ENCODE measurements at places on chromosomes 4 and X.

DNA sequence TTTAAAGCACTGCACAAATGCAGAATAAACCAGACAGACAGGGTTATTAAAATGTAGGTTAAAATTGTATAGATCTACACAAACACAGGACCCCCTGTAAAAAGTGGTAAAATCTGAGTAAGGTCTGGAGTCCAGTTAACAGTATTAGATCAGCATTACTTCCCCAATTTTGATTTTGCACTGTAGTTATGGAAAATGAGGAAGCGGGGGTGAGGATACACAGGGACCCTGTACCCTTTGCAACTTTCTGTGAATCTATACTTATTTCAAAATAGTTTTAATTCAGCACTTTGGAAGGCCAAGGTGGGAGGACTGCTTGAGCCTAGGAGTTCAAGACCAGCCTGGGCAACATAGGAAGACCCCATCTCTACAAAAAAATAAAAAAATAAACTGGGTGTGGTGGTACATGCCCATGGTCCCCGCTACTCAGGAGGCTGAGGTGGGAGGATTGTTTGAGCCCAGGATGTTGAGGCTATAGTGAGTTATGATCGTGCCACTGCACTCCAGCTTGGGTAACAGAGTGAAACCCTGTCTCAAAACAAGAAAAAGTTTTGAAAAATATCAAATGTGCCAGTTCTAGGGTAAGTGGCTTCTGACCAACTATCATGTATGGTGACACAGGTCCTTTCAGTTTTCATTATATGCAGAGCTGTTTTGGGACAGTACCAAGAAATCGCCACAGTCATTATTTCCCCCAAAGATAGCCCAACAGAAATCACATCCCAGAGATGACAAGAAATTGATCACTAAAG is 17.7 kb downstream of the SEL1L3 start:
- DNase-seq: no peak

DNA sequence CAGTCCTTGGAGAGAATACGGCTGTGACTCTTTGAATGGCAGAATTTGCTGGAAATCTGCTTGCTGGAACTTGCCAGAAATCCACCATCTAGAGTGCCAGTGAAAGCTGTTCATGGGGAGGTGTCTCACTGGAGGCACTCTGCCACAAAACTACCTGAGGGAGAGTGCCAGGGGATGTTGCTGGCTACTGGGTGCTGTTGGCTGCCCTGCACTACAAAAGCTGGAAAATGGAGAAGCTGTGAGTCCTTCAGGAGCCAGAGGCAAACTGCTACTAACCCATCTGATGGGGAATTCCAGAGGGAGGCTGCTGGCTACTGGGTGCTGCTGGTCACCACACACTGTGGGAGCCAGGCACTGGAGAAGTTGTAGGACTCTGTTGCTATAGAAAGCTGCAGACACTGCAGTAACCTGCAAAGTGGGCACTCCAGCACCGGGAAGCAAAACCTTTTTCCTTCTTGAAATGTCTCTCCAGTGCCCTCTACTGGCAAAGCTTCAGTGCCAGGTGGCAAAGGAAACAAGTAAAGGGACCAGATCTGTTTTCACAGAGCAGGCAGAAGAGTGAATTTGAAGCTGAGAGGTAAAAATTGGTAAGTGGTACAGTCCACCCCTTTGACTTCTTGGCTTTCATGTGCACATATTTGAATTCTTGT is 47.8 kb upstream of the HSD17B10 start:
- no peak for DNase-seq

DNA sequence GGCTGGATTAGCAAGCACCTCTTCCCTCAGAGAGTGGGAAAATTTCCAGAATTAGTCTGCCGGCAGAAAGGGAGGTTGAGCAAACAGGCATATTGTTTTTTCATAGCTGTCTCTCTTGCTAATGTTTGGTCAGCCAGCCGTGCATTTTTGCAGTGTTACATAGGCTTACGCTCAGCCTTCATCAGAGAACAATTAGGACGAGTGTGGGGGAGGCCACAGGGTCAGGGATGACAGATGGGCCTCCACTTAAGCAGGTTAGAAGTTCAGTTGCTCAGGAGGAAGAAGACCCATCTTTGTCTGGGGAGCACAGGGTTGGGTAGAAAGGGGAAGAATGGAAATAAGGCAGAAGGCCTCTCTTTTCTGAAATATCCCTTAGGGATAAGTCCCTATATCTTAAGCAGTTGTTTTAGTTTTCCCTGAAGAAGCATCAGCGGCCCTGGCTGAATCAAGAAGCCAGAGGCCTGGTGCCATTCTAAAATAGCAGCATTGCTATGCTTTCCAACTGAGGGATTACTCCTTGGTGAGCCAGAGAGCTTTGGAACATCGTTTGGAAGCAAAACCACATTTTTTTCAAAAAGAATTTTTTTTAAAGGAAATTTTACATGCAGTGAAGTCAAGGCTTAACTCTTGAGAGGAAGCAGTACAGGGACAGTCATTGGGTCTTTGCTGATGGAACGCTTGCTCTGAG is 118.8 kb downstream of the SMIM20 start:
- no peak for DNase-seq

DNA sequence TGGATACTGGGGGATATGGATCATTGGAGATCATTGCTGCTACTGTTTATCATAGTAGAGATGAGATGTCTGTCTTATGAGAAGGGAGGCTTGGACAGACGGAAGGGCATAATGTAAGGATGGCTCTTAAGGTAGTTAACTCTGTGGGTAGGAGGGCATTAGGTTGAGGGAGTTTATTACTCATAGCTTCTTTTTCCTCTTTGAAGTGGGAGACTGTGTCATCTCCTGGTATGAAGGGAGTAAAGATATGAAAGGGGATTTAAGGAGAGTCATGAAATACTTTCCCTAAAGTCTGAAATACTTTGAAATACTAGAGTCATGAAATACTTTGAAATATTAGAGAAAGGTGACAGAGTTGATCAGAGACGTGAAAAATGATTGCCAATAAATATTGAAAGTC is 255.5 kb upstream of the PITX2 start:
- DNase-seq: no peak

- no peak for DNase-seq
Measured at GRCh38 chr4:80142394-80143306, 54.7 kb upstream of the PRDM8 start.

DNA sequence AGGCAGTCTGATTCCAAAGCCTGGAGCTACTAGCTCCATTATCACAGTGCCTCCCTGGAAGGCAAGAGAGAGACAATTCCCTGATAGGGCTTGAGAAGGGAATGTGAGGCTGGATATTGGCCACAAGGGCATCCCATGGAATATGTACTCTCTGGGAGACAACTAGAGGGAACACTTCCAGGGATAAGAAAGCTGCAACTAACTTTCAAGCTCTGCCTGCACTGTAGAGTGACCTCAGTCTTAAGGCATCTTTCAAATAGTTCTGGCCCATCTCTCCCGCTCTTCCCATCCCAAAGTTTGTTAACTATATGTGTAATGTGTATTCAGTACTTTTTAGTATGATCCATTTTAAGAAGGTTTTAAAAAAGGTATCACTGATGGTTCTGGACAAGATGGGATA is 13.1 kb upstream of the RNF212 start:
- DNase-seq: no peak

- no peak for DNase-seq
Measured at GRCh38 chr4:183591301-183591700, 67.7 kb downstream of the RWDD4 start.

GRCh38 chr4:96845819-96846218 is 1005.9 kb downstream of the PDHA2 start:
- DNase-seq: no peak

DNA sequence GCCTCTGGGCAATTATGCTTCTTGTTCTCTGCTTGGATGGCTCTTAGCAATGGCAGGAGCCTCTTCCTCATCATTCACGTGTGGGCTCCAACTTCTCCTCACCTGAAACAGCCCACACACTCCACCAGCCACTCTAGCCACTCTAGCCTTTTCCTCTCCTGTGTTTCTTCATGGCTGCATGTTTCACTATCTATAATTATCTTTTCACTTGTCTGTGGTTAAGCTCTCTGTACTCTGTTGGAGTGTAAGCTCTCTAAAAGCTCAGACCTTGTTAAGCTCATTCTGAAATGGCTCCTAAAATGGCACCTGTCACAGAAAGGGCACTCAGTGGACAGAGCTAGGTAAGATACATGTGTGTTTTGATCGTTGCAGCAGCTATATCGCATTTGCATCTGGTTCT is 80.0 kb downstream of the SH3KBP1 start:
- no peak for DNase-seq

GRCh38 chr4:48137846-48138245 is 3.8 kb upstream of the TXK start:
- no peak for DNase-seq

DNA sequence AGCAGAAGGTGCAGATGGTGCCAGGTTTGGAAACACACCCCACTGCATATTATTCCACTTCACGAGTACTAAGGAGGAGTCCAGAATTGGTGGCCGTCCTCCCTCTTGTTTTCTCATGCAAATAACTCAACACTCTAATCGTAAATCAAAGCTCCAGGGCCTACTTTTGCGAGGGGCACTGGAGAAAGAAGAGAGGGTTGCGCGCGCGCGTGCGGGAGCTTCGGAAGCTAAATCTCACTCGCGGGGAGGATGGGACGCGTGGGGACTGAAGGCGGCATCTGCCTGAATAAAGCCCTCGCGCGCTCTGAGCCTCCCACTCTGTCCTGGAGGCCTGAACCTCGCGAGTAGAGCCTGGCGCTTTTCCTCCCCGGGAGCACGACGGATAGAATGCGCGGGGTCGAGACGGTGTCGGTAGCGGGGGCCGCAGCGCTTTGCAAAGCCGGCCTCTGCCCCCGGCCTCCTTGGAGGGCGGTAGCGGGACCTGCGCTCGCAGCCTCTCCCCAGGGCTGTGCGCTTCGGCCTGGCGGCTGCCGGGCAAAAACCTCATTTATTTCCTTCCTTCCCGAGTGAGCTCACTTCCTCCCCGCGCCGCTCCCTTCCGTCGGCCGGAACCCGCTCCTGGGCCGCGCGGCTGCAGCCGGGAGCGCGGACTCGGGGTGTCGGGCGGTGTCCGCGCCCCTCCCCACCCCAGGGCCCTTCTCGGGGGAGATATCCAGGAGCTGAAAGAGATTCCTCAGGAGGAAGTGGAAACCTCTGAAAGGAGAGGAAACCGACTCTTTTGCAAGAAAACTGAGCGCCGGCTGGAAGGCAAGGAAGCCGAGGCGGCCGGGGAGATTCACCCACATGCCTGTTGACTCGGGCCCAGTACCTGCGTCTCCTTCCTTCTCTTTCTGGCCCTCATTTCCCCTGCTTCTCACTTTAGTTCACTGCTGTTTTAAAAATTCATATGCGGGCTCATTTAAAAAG is 20.7 kb downstream of the HAND2 start:
- DNase-seq: no peak

DNA sequence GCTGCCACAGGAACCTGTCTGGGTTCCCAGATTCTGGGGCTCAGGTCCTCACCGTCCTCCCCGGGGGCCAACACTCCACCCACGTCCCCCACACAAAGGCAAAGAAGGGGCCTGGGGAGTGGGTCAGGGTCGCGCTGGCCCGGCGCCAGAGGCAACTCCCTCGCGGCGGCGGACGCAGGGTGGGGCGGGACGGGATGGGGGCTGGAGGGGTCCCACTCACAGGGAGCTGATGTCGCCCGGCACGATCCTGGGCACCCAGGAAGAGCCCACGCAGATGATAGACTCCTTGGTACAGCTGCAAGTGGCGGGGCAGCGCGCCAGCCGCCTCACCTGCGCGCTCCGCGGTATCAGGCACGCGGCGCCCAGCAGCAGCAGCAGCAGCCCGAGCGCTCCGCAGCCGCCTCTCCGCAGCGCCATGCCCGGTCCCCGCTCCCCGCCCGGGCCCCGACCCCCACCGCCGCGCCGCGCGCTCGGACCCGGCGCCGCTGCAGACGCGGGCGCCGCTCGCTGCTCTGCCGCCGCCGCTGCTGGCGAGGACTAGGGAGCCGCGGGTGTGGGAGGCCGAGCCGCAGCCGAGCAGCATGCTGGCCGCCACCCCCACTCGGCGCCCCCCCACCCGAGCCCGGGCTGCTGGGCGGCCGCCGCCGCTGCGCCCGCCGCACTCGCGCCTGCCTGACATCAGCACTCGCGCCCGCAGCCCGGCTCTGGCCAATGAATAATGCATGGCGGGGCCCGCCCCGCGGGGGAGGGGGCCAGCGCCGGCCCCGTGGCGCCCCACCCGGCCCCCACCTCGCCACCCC is at the start of gene LGI2:
LGI2 (minus strand) TSS at position 670 of the 800 bp plus-strand sequence; CDS start at position 417, 253 bp downstream.
- no peak for DNase-seq

DNA sequence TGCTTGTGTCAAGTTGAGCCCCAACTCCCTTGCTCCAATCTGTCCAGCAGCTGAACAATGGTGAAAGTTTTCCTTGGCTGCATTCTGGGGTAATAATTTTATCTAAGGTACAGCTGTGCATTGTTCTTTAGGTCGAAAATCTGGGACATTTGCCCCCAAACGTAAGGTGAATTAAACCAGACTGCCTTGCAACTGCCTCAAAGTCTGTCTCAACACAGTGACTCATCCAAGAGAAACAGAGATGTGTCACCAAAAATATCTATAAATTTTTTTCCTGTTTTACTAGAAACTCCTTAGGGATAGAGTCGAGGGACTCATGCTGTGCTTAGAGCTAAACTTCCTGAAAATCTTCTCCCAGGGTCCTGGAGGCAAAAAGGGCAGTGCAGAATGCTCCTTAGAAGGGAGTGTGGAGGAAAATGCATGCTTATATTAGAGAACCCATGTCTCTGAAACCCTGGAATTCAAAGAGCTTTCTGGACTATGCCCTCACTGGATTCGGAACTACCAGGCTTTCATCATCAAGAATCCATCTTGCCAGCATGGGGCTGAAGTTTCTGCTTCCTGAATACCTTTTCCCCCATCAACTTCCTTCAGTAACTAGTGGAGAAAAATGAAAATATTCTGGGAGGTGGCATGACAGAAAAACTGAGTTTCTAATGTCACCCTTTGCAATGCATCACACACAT is 115.7 kb downstream of the PALLD start:
- DNase-seq: no peak

- DNase-seq: no peak
Measured at GRCh38 chr4:159079074-159079473, 23.8 kb upstream of the RAPGEF2 start.

DNA sequence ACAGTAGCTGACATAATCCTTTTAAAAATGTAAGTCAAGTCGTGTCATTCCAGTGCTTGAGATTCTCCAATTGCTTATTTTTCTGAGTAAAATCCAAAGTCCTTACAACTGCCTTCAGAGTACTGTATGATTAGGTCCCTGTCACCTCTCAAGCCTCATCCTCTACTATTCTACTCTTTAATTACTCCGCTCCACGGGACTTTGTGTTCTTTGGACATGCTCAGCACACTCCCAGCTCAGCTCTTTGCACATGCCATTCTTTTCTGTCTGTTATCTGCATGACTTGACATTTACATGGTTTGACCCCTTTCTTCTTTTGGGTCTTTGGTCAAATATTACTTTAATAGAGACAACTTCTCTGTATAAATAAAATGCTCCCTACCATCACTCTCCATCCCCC is 15.1 kb downstream of the FAM47E start:
- no peak for DNase-seq

- DNase-seq: no peak
Measured at GRCh38 chr4:142596121-142596520, 250.0 kb downstream of the INPP4B start.

GRCh38 chr4:26821677-26822503 is 38.8 kb upstream of the STIM2 start:
- DNase-seq: no peak

DNA sequence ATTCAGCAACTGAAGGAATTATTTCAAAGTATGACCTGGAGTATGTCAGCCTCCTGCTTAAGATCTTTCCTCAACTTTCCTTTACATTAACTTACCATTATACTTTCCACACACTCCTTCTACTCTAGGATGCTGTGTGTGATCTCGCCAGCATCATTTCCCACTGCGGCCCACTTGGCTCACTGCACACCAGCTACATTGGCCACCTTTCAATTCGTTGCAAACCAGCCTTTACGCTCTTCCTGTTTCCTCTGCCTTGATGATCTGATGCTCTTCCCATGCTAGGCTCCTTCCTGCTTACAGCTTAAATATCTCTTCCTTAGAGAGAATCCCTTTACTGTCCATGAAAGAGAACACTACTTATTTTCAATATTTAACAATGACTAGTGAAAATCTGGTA is 95.1 kb downstream of the GPM6A start:
- DNase-seq: no peak

Data from stimulated activated CD4-positive, alpha-beta T cell treated with anti-CD3 and anti-CD28 coated beads, Interleukin-15, amount 100 ng/mL, for 1 hour (primary cell).